ENCODE measurements at places on chromosomes 12 and 14.

DNA sequence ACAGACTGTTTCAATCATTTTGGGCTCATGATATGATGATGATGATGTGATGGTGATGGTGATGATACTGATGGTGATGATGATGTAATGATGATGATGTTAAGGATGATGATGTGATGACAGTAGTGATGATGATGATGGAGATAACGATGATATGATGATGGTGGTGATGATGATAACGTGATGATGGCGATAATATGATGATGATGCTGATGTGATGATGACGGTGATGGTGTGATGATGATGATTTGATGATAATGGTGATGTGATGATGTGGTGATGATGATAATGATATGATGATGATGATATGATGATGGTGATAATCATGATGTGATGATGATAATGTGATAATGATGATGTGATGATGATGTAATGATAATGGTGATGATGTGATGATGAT lies 612.6 kb downstream of the AACS start:
- DNase-seq: no peak

- DNase-seq: no peak
Measured at GRCh38 chr14:90451961-90452360, 55.1 kb downstream of the CALM1 start.

DNA sequence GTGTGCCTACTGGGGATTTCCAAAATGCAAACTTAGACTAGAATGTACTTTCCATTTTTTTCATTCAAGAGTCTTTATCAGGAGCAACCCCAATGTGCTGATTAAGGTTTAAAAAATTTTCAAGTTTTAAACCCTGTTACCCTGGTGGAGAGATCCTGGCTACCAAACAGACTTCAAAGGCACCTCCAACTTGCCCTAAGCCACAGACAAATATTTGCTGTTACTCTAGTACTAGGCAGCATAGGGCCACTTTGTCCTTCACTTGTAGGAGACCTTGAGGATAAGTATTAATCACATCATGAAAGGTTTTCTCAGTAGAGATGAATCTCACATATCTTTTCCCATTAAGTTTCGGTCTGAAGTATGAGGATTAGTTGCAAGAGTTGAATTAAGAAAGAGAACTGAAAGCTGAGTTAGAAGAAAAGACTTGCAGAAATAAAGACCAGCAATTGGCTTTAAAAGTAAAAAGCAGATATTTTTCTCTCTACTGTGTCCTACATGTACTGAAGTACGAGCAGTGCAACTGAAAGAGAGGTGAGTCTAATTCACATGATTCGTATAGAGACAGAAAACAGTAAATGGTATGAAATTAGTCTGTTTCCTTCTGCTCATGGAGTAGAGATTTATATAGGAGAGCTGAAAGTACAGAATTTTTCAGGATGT lies 28.3 kb downstream of the NTN4 start:
- no peak for DNase-seq

DNA sequence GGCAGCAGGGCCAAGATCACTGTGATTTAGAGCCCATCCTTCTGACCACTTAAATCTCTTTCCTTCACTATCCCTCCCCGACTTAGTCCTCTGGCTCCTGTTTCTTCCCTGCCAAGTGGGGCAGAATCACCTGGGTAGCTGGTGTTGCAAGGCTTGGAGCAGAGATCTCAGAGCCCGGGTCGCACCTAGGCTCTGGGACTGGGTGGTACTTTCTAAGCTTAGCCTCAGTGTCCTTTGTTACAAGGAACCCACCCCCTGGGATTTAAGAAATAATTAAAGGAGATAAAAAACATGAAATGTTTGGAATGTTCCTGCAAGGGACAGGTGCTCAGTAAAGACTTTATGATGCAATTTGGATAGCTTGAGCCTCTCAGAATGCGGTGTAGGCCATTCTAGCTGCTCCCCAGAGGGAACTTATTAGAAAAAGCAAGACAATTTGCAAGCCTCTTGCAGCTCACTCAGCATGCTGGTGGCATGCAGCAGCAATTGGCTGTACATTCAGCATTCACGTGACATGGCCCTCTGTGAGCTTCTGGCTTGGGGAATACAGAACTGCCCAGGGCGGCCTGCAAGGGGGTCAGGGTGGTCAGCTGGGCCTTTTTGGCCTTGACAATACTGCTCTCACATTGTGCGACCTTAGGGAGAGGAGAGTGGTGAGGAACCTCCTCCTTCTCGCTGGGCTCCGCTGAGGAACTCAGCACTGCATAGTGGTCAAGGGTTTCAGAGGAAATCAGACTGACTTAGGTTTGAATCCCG lies 16.8 kb downstream of the C14orf132 start:
- DNase-seq: no peak

GRCh38 chr14:48584031-48584430 lies 908.6 kb upstream of the MDGA2 start:
- no peak for DNase-seq

GRCh38 chr12:29611906-29612305 lies 114.4 kb upstream of the OVCH1 start:
- DNase-seq: no peak

GRCh38 chr14:69703047-69704039 lies 63.6 kb upstream of the SRSF5 start:
- DNase-seq: no peak

DNA sequence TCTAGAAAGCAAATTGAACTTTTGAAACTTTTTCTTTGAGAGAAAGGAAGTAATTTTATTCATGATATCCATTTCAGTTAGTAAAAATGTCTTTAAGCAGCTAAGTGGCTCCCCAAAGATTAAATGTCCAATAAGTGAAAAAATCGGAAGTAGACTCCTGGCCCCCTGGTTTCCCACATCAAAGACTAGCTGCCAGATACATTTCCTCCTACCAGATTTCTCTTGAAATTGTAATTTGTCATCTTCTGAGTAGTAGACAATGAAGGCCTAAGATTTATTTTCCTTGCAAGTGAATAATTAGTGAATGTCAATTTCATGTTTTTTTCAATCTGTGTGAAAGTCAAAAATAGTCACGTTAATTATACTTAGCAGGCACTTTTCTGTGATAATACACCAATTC lies 321.9 kb downstream of the SYT1 start:
- DNase-seq: no peak

- no peak for DNase-seq
Measured at GRCh38 chr12:109557200-109557599, 16.1 kb downstream of the MMAB start.

- DNase-seq: no peak
Measured at GRCh38 chr14:51382506-51382905, 142.5 kb downstream of the TMX1 start.
